Omental fat pad (tissue), 4 donors: ENCODE measurements at places on chromosomes 7 and 10. TPM values are rescaled to one million over a fixed set of nuclear protein-coding genes. Genes with fewer than 3 reads are reported as not detected.

The CHAT gene
- not detected for total RNA-seq

The ASB10 gene
- total RNA-seq: not detected

The OR6B1 gene
- total RNA-seq: not detected

The SLC39A12 gene
- 0.56 TPM for total RNA-seq

The OLAH gene
- total RNA-seq: not detected

The DPP6 gene
- total RNA-seq: 1.7 TPM

The PRLHR gene
- not detected for total RNA-seq

The HNRNPF gene
- 151 TPM for total RNA-seq

The SRRT gene
- total RNA-seq: 44.9 TPM

The GOLGA7B gene
- total RNA-seq: 0.63 TPM

The OR2A42 gene
- total RNA-seq: not detected

The HTR5A gene
- total RNA-seq: not detected

The ADAMTS14 gene
- total RNA-seq: 0.47 TPM

The RPS24 gene
- 2,373 TPM for total RNA-seq

The RAB19 gene
- total RNA-seq: 1.3 TPM

The PLEKHS1 gene
- not detected for total RNA-seq

The POLR2J2 gene
- total RNA-seq: 1.9 TPM

The FAM13C gene
- total RNA-seq: 15.6 TPM

The CYP3A7 gene
- 0.60 TPM for total RNA-seq

The KCNIP2 gene
- total RNA-seq: 90.5 TPM

The CDK14 gene
- total RNA-seq: 26.8 TPM

The GCC1 gene
- 19.5 TPM for total RNA-seq

The AGAP9 gene
- total RNA-seq: 9.9 TPM

The TAS2R4 gene
- 2.4 TPM for total RNA-seq

The GNAI1 gene
- 111 TPM for total RNA-seq

The AGR2 gene
- 0.46 TPM for total RNA-seq

The HECTD2 gene
- 18.0 TPM for total RNA-seq

The UPK3B gene
- total RNA-seq: 636 TPM

The HDAC9 gene
- total RNA-seq: 15.6 TPM

The GRB10 gene
- 100 TPM for total RNA-seq

The ANKRD30A gene
- 1.3 TPM for total RNA-seq

The AKR1C4 gene
- not detected for total RNA-seq

The CLDN4 gene
- total RNA-seq: not detected

The C7orf33 gene
- not detected for total RNA-seq

The AFAP1L2 gene
- total RNA-seq: 3.7 TPM

The DOCK1 gene
- 82.3 TPM for total RNA-seq

The SEMA3A gene
- total RNA-seq: 5.0 TPM
